ENCODE measurements at places on chromosomes 6 and 20.

DNA sequence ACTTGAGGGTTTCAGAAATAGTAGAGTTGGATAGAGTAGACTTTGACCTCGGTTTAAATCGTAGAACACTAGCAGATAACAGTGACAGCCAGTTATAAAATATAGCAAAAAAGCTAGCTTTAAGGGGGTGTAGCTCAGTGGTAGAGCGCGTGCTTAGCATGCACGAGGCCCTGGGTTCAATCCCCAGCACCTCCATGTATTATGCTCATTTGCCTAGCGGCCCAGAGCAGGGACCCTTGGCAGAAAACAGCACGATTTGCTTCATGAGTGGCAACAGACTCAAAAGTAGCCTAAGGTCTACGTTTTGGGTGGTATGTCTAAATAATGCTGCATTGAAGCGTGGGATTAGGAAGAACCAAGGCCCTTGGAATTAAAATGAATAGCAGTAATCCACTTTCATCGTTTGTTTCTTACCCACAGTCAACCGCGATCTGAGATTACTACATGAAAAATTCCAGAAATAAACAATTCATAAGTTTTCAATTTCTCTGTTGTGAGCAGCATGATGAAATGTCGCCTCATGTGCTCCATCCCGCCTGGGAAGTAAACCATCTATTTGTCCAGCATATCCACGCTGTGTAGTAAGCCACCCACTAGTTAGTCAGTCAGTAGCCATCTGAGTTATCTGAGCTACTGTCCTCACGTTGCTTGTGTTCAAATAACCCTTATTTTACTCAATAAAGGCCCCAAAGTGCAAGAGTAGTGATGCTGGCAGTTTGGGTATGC lies 184.9 kb downstream of the GPX5 start:
- DNase-seq = no peak

DNA sequence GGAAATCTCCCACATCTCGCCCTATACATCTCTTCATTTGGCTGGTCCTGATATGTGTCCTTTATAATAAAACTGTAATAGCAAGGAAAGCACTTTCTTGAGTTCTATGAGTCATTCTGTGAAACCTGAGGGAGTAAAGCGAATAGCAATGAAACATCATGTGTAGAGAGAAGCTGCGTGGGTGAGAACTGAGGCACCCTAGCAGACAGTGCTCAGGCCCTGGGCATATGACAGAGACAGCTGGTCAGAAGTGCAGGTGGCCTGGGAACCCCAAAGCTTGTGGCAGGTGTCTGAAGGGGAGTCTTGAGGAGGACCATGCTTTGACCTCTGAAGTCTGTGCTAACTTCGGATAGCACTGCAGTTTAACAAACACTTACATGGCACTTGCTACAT lies 1.3 kb upstream of the BLOC1S5 start:
- no peak for DNase-seq

GRCh38 chr6:160421854-160422253 lies 73.7 kb downstream of the SLC22A3 start:
- DNase-seq = no peak

- DNase-seq = peak; percentile 1
Measured at GRCh38 chr6:30882759-30883684, 1.3 kb upstream of the DDR1 start.

GRCh38 chr6:137876547-137876946 lies 9.5 kb downstream of the TNFAIP3 start:
- no peak for DNase-seq

DNA sequence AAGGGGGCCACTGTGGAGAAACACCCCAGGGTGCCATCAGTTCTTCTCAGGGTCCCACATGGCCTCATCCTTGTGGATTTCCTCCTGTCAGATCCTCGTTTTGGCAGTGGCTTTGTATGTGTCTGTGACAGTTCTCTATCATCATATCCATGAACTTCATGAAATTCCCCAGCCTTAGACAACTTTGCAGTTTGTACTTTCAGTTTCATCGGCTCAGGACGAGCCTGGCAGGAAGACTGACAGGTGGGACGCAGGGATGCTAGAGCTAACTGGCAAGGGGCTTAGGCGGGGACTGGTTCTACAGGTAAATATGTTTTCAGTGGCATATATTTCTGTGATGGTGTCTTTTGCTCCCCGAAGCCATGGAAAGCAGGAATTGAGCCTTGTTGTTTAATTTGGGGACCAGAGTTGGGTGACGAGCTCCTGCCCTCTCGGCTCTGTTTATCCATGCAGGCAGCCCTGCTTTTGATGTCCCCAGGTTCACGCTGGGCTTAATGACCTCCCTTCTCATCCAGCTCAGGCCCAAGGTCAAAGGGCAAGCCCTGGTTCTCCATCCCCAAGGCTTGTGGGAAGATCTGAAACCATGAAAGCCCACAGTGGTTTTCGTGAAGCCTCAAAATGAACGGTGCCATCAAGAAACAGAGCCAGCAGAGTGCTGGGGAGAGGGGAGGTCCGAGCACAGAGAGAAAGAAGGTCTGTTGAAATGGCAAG lies 11.2 kb downstream of the SDCBP2 start:
- no peak for DNase-seq

DNA sequence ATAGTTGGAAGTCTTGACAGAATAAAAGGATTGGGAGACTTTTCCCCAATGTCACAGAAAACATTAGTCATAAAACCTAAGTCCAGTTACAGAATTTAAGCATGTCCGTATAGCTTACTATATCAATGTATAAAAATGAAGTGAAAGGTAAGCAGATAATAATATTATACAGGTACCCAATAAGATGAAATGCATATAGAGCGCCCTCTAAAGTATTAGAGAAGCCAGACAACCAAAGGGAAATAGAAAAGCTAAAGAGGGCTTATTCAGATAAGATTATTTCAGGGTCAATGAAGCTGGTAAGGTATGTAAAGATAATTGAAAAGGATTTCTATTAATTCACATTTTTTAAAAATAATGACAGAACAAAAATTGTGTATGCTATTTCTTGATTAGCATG lies 947.7 kb upstream of the MAP3K7 start:
- no peak for DNase-seq

DNA sequence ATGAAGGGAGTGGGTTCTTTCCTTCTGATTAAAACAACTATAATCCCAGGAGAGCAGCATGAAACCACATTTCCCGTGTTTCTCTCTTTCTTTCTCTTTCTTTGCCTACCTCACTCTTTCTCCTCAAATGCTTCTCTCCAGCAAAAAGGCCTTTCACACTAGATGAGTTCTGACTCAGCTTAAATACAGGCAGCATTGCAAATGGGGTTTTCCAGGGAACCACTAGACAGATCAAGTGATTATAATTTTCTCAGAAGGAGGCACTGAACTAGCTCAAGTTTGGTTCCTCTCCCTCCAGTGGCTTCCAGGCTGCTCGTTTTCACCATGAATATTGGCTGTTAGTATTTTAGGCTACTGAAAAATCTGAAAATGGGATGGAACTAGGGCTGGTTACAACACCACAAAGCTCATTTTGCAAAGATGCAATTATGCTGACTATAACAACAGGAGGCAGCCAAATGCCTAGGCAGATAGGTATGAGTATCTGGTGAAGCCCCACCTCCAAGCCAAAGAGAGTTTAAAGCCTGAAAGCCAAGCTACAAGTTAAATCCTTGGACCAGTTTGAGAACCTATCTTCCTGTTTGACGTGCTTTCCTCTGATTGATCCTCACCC lies 260.0 kb downstream of the MMUT start:
- DNase-seq = no peak

DNA sequence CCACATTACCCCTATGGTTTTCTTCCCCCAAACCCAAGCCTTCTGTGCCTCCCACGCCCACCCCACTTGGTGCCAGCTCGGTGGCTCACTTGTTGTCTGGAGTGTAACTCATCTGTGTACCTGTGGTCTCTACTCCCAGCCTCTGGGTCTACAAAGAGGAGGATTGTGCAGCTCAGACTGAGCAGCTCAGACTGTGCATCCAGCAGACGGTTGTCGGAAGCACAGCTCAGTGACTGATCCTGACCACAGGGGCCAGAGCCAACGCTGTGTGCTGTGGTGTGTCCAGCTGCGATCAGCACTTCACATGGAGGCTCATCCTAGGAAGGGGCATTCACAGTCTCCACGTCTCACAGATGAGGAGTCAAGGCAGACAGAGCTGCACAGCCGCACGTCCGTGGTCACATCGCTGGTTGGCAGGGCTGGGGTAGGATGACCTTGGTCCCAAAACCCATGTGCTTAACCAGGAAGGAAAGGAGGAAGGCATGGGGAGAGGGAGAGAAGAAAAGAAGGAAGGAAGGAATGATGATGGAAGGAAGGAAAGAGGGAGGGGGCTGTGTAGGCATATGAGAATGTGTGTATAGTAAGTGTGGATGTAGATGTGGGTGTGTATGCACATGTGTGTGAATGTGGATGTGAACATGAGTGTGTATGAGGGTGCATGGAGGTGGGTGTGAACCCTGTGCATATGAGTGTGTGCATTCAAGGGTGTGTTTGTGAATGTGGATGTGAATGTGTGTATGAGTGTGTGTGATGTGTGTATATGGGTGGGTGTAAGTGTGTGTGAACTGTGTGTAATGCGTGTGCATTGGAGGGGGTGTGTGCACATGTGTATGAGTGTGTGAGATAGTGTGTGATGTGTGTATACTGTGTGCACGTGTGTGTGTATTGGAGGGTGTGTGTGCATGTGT lies 28.2 kb upstream of the STX16 start:
- no peak for DNase-seq

DNA sequence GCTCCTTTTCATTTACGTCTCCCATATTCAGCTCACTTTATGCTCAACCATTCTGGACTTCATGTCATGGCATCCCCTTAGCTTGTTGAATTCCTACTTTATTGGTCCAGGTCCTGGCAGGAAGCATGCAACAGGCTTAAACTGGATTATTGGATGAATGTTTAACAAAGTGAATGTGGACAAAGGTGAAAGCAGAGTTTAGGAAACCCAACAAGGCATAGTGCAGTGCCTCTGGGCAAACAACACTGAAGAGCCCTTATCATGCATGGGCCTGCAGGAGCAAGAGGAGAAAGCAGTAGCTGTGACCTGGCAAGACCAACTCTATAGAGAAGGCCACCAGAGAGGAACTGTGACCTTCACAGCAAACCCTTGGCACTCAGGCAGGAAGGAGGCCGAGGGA lies 5.3 kb upstream of the ANKRD66 start:
- DNase-seq = no peak

DNA sequence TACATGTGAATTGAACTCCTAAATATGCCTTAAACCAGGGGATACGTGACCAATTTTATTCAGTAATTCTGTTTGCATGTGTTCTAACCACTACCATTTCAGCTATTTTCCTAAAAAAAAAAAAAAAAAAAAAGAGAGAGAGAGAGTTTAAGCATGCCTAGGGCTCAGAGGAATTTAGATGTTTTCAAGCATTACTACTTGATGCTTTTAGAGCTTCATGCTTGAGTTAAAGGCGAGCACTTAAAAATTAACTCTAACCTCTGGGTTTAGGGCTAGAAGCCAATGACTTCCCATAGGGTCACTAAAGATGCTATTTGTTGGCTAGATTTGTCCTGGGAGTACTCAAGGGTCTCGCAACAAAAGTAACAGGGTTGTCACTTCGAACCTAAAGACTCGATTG lies 217.7 kb downstream of the ATXN1 start:
- no peak for DNase-seq

GRCh38 chr6:134373282-134373922 lies 55.5 kb upstream of the SGK1 start:
- no peak for DNase-seq

Data from NCI-H2081 (cell line).